ENCODE measurements at places on chromosomes 12 and 14.

- no peak for DNase-seq
Observed at GRCh38 chr12:59823567-59823966, 227.7 kb downstream of the SLC16A7 start.

- no peak for DNase-seq
Observed at GRCh38 chr14:100285021-100285912, 21.0 kb downstream of the SLC25A29 start.

DNA sequence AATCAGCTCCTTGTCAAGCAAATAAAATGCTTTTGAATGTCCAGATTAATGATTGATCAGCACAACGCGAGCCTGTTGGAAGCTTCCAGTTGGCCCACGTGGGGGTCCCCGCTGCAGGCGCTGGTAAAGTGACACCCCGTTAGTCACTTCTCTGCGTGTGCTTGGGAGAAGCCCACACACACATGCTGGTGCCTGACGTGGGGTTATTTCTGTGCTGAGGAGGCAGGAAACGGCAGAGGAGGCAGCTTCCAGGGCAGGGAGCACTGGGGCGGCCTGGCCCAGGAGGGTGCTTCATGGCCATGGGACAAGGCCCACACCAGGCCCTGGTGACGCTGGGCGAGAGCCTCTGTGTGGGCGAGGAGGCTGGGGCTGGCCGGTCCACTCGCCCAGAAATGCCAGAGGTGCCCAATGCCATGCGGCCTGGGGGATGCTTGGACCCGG lies 101.5 kb downstream of the KIF26A start:
- DNase-seq = peak; percentile 35

DNA sequence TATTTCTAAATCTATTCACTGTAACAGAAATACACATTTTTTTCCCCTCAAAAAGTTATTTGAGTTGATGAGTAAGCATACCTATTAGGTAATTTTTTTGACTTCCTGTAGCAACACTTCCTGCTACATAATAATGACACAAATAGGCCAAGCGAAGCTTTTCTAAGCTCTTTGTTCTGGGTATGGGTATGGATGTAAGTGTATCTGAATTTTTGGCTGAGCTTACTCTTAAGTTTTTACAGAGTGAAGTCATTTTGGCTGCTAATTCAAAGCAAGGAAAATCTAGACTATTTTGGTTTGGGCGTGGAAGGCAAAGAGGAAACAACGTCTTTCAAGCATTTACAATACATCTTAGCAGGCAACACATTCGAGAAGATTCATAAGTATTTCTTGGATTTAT lies 1206.0 kb upstream of the FLRT2 start:
- no peak for DNase-seq

DNA sequence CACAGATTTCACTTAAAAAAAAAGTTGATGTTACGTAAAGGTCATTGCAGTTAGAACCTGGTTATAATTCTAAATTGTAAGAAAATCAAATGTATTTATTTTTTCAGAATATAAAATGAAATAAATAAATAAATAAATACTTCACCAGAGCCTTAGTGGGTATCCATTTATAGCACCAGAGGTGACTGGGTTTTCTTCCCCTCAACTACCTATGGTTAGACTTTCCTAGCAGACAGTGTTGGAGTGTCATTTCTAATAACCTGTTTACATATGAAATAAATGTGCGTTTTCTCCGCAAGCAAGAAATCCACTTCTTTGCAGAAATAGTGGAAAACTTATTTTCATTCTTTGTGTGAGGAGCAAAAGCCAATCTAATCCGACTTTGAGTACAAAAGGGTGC lies 3.3 kb upstream of the MYF5 start:
- no peak for DNase-seq

GRCh38 chr12:89269174-89269573 lies 83.1 kb downstream of the DUSP6 start:
- DNase-seq = no peak

- no peak for DNase-seq
Observed at GRCh38 chr12:39145175-39145999, 240.0 kb upstream of the CPNE8 start.

DNA sequence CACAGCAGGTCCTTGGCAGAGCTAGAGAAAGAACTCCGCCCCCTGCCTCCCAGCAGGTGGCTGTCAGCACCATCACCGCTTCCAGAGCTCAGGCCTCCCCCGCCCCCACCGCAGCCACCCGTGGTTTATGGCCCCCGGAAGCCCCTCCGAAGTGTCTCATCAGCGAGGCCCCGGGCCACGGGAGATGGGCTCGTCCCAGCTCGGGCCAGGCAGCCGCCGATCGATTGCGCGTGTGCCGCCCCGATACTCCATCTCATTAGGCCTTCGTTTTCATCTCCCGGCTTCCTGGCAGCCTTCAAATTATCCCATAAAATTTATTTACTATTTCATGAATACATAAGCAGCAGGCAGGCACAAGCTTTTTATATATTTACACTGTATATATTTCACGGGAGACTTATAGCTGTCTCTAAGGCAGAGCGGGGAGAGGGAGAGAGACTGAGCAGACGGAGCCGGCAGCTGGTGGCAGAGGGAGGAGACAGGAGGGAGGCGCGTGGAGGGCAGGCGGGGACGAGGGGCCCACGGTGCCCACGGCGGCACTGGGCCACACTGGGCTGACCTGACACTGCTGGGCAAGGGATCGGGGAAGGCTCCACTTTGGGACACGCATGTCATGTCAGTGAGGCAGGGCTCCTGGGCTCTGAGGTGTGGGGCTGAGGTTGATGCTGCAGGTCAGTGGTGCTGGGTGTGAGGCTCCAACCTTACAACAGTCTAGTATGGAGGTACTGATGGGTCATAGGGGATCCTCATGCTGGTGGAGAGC lies 241.2 kb downstream of the RBM19 start:
- DNase-seq = no peak

GRCh38 chr14:93712079-93712837 lies 76.0 kb downstream of the PRIMA1 start:
- no peak for DNase-seq

- no peak for DNase-seq
Observed at GRCh38 chr12:96698521-96698920, 208.5 kb upstream of the NEDD1 start.

- DNase-seq = no peak
Observed at GRCh38 chr14:52286661-52287649, 19.5 kb downstream of the PTGDR start.

GRCh38 chr14:32724867-32725471 lies 213.7 kb upstream of the NPAS3 start:
- no peak for DNase-seq

GRCh38 chr12:44159216-44159615 lies 323.3 kb downstream of the TMEM117 start:
- DNase-seq = no peak

DNA sequence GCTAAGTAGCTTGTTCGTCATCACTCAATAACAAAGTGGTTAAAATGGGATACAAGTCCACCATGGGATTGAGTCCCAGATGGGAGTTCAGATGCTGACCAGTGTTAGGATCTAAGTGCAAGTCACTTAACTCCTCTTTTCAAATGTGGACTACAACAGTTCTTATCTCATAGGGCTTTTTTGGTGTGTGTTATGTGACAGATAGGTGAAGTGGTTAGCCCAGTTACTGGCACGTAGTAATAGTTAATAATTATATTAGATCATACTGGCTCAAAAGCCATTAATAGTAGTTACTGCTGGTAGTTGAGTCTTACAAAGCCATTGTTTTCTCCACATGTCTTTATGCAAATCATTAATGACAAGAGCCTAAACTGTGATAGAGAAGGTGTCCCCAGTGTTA lies 73.2 kb downstream of the RCOR1 start:
- no peak for DNase-seq

DNA sequence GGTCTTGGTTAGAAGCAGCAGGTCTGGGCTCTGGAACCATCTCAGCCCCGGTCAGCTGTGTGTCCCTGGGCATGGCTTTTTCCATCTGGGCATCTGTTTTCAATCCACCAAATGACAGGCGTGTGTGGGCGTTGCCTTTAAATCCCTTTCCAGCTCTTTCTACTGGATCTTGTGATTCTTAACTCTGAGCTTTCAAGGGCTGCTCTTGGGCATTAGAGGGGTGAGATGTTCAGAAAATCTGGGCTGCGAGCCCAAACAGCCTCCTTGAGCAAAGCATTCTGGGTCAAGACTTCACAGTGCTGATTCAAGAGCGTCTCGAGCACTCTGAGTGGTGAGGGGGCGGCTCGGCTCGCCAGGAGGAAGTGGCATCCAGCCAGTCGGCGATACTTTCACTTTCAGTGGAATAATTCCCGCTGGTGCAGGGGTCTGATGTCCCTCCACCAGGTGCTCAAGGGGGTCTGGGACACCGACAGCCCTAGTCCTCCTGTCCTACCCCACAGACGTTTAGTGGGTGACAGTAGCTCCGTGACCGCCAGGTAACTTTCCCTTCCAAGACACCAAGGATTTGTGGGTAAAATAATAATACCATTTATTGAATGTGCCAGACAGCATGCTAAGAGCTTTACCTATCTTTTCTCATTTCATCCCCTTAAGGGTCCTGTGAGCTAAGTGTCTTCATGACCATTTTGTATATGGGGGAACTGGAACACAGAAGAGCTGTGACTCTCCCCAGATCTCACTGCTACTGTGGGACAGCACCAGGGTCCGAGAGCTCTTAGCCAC lies 114.0 kb downstream of the PLXNC1 start:
- no peak for DNase-seq

DNA sequence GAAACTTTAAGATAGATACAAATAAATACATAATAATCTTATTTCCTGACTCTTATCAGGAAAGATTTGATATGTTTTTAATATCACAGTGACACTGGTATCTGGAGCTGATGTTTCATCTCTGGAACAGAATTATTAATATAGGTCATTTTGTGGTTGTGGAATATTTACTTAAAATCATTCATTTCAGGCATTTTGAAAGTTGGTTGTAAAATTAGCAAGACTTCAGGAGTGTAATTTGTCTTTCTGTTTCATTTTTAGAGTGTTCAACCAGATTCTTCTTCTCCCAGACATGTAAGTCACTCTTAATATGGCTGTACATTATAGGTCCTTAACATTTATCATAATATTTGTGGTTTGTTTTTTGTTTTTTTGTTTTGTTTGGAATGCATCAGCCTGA lies 115.7 kb downstream of the PCNX1 start:
- no peak for DNase-seq

GRCh38 chr12:633731-634130 lies 29.5 kb downstream of the NINJ2 start:
- no peak for DNase-seq

GRCh38 chr14:102262929-102263462 lies 42.0 kb downstream of the MOK start:
- DNase-seq = peak; percentile 88

- DNase-seq = no peak
Observed at GRCh38 chr14:68404652-68405183, 388.1 kb downstream of the ZFP36L1 start.

DNA sequence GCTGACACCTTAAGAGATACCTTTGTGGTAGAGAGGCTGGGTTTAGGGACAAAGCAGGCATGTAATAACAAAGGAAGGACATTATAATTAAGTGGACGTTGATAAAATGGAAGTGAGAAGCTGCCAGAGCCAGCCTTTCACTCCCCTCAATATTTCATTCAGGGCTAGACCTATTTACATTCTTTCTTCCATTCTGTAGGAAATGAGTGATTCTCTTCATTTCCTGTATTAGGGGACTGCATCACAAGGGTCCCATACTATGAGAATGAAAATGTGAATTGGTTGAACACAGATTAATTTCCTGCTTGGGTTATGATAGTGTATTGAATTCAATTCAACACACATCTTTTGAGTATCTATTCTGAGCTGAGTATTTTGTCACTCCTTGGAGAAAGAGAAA lies 143.0 kb downstream of the OTOGL start:
- DNase-seq = no peak

DNA sequence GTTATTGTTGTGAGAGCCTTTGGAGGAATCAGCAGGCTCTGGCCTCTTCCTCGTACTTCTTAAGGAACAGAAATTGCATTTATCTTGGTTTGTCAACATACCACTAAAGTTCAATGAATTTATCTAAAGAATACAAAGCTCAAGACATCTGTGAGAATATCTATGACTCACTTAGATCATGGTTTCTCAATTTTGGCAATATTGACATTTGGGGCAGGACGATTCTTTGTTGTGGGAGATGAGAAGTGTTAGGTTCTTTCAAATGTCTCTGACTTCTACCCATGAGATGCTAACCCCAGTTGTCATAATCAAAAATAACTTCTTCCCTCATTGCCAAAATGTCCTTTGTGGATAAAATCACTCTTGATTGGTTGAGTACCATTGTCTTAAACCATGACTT lies 1190.3 kb downstream of the GALC start:
- no peak for DNase-seq

GRCh38 chr14:62329427-62329826 lies 567.2 kb downstream of the SNAPC1 start:
- DNase-seq = no peak

DNA sequence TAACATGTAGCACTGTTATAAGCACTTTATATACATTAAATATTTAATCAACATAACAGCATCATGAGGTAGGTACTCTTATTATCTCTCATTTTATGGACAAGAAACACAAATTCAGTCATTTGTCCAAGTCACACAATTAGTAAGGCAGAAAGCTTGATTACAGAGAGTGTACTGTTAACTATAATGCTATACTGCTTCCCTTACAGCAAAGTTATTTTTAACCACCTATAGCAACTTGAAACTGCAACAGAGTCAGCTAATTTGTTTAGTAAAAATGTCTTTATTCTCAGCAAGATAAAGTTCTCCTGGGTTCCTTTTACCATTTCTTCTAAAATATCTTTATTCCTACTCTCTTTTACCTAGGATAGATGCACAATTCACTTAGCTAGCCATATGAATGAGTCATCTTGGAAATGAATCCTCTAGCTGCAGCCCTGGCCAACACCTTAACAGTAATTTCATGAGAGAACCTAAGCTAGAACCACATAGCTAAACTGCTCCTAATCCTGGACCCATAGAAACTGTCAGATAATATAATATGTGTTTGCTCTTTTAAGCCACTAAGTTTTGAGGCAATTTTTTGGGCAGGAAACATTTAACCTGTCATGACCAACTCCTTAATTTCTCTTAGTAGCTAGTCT lies 90.2 kb upstream of the HECTD1 start:
- DNase-seq = no peak

DNA sequence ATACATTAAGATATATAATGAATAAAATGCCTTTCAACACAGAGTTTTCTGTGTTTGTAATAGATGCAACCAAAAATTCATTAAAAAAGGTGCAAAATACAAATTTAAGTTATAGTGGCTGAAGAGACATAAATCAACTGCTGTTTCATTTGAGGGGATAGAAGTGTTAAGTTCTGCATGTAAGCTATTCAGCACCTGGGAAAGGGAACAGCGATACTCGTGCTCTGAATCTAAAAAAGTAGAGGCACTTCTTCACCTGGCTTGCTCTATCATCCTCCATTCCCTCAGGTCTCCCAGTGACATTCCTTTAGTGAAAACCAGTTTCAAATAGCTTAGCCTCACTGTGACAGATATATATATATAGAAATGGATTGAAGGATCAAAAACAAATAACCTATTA lies 222.6 kb downstream of the ACSS3 start:
- DNase-seq = no peak

- no peak for DNase-seq
Observed at GRCh38 chr14:24362241-24362960, 5.6 kb upstream of the NFATC4 start.

All from RWPE2 (cell line).